Neural progenitor cell (in vitro differentiated cells): ENCODE measurements at places on chromosomes 5 and 9.

GRCh38 chr9:76716085-76716672, 48.1 kb upstream of the PCA3 start:
- no peak for DNase-seq

GRCh38 chr9:76725885-76726284, 38.4 kb upstream of the PCA3 start:
- DNase-seq, result no peak

GRCh38 chr9:90167914-90168313, 474.7 kb downstream of the DIRAS2 start:
- DNase-seq, result no peak

DNA sequence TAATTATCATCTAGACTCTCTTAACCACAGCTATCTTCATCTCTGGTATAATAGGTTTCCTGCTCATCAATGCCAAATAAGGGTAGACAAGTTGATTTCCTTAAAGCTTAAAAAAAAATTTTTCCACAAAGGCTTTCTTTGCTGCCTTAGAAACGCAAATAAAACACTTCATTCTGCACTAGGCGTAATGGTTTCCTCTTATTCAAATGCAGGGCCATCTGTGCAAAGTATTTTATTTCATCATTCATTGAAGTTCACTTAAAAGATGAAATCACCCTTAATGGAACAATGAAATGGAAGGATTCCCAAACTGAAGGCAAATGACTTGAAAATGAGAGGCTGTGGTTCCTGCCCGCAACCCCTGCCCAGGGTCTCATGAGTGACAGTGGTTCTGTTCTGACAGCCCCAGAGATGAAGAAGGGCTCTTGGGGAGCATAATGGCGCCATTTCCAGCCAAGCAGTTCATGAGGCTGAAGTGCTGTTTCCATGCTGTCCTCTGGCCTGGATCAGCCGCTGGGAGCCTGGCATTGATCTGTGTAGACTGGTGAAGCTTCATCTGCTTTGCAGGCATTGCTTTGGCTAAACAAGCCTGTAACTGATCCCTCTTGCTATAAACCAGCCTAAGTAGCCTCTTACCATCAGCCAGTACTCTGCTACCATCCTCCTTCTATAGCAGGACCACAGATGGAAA, 276.9 kb upstream of the WWC1 start:
- no peak for DNase-seq

- no peak for DNase-seq
Observed at GRCh38 chr5:137113939-137114338, 385.2 kb downstream of the SPOCK1 start.
